ENCODE measurements at places on chromosomes 5 and 9.
A peak's percentile ranks its signal among the peaks of the same experiment; 100 is the strongest.

- peaks cover 7% of the 10 kb centered on the region for H3K36me3 ChIP-seq
- H3K4me1 ChIP-seq, result no peaks in the 10 kb centered on the region
- DNase-seq, result no peak
- no peak overlapping the region for H3K4me3 ChIP-seq
- H3K27me3 ChIP-seq, result no peaks in the 10 kb centered on the region
These were observed 18.1 kb downstream of the NFIL3 start for GRCh38 chr9:91405343-91406077.

- H3K4me3 ChIP-seq, result no peak overlapping the region
- no peaks in the 10 kb centered on the region for H3K36me3 ChIP-seq
- no peaks in the 10 kb centered on the region for H3K27me3 ChIP-seq
- H3K4me1 ChIP-seq, result no peaks in the 10 kb centered on the region
- H3K27ac ChIP-seq, result no peak overlapping the region
These were observed 276.1 kb downstream of the TAF11L14 start for GRCh38 chr5:17910318-17910717.

DNA sequence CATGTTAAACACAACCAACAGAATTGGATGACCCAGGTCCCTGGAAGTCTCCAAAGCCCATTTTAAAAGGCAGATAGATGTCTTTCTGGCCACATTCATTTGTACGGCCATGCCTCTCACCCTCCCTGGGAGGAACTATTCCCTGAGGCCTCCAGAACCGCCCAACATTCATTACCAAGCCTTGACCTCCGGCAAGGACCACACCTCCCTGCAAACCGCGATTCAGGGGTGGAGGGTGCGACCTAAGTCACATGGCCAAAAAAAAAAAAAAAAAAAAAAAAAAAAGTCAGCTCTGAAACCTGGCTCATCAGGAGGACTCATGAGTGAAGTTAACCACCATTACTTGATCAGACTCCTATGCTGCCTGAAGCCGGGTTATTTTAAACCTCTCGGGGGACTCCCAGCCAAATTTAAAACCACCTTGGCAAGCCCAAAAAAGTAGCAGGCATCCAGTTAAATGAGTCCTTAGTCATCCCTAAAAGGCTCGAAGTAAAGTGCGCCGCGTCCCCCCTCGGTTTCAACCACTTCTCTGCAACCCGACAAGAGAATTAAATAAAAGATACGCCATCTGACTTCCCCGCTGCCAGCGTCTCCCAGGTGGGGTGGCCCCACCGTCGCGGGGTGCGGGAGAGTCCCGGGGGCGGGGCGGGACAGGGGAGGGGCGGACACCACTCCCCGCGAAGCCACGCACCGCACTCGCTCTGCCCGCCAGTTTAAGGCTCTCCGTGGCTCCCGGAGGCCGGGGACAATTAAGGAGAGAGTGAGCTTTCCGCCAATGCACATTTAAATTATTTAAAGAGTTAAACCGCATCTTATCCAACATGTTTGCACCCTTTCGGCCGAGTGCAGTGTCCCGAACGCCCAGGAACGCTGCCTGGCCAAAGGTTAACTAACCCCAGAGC lies 2.3 kb downstream of the KLF9 start:
- no peak overlapping the region for H3K27ac ChIP-seq
- H3K4me1 ChIP-seq, result peaks cover 17% of the 10 kb centered on the region
- no peak overlapping the region for H3K4me3 ChIP-seq

DNA sequence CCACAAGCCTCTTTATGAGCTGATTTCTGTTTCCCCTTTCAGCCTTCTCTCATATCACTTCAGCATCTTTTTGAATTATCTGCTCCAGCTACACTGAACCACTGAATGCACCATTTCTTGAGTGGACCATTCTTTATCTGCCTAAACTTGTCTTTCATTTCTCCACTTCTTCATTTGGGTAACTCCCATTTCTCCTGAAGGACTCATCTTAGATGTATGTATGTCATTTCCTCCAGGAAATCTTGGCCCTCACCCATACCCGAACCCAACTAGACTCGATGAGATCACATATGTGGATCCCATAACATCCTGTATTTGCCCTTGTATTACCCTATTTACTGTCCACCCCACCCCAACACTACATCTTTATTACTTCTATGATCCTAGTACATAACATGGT lies 249.8 kb downstream of the KIF4B start:
- no peaks in the 10 kb centered on the region for H3K36me3 ChIP-seq
- H3K27me3 ChIP-seq, result no peaks in the 10 kb centered on the region
- H3K27ac ChIP-seq, result no peak overlapping the region
- H3K4me1 ChIP-seq, result no peaks in the 10 kb centered on the region

DNA sequence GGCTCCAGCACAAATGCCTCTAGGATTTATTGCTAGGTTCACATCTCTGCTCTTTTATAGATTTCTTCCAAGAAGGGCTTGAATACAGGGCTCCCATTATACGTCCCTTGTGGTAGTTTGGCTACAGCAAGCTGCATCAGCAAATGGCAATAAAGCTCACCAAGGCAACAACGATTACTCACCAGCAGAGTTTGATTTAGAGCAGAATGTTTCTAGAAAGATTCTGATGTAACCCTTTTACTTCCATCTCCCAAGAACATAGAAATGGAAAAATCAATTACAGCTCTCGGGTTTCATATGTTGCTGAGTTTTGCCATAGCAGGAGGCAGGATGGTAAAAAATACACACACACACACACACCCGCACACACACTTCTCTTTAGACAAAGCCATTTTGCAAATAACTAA lies 124.2 kb upstream of the TNPO1 start:
- H3K36me3 ChIP-seq, result no peaks in the 10 kb centered on the region
- no peak for DNase-seq
- H3K4me3 ChIP-seq, result no peak overlapping the region
- peaks cover 23% of the 10 kb centered on the region for H3K27me3 ChIP-seq
- no peak overlapping the region for H3K27ac ChIP-seq
- H3K4me1 ChIP-seq, result no peaks in the 10 kb centered on the region

GRCh38 chr9:130770679-130771442 lies 64.2 kb upstream of the ABL1 start:
- no peaks in the 10 kb centered on the region for H3K4me1 ChIP-seq
- DNase-seq, result peak; percentile 6
- no peaks in the 10 kb centered on the region for H3K27me3 ChIP-seq
- no peaks in the 10 kb centered on the region for H3K36me3 ChIP-seq
- no peak overlapping the region for H3K4me3 ChIP-seq
- H3K27ac ChIP-seq, result no peak overlapping the region

DNA sequence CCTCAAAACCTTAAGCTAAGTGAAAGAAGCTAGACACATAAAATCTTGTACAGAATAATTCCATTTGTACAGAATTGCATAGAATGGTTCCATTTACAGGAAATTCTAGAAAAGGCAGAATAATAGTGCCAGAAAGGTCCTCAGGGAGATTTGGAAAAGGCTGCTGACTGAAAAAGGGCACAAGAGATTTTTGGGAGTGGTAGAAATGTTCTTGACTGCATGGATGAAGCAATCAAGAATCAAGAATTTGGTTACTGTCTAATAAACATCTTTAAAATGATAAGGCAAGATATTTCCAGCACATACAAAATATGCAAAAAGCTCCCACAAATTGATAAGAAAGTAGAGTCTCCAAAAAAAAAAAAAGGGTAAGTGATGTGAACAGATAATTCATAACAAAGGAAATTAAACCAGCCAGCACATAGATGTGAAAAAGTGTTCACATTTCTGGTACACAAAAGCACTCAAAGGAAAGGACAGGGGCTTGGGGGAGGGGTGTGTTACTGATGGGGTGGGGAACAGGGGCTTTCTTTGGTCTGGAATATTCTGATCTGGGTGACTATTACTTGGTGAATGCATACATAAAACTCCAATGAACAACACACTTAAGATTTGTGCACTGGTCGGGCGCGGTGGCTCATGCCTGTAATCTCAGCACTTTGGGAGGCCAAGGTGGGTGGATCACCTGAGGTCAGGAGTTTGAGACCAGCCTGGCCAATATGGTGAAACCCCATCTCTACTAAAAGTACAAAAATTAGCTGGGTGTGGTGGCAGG lies 85.2 kb downstream of the SHC3 start:
- no peaks in the 10 kb centered on the region for H3K4me1 ChIP-seq
- no peaks in the 10 kb centered on the region for H3K27me3 ChIP-seq
- no peak overlapping the region for H3K27ac ChIP-seq
- DNase-seq, result no peak
- H3K36me3 ChIP-seq, result no peaks in the 10 kb centered on the region

DNA sequence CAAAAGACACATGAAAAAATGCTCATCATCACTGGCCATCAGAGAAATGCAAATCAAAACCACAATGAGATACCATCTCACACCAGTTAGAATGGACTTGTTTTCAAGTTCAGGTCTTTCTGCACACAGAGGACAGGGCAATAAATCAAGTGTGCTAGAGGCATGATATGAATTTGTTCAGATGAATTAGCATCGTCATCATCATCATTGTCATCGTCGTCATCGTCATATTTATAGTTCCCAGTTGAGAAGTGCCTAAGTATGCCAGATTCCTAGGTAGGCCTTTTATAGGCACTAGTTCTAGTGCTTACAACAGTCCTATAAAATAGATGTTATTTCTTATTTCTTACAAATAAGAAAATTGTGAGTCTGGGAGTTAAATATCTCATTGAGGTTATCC lies 34.7 kb upstream of the RASEF start:
- H3K4me1 ChIP-seq, result no peaks in the 10 kb centered on the region
- DNase-seq, result no peak
- no peaks in the 10 kb centered on the region for H3K27me3 ChIP-seq

- no peaks in the 10 kb centered on the region for H3K27me3 ChIP-seq
- no peak overlapping the region for H3K4me3 ChIP-seq
- H3K27ac ChIP-seq, result no peak overlapping the region
These were observed 65.0 kb downstream of the SEMA6A start for GRCh38 chr5:116509483-116510244.

DNA sequence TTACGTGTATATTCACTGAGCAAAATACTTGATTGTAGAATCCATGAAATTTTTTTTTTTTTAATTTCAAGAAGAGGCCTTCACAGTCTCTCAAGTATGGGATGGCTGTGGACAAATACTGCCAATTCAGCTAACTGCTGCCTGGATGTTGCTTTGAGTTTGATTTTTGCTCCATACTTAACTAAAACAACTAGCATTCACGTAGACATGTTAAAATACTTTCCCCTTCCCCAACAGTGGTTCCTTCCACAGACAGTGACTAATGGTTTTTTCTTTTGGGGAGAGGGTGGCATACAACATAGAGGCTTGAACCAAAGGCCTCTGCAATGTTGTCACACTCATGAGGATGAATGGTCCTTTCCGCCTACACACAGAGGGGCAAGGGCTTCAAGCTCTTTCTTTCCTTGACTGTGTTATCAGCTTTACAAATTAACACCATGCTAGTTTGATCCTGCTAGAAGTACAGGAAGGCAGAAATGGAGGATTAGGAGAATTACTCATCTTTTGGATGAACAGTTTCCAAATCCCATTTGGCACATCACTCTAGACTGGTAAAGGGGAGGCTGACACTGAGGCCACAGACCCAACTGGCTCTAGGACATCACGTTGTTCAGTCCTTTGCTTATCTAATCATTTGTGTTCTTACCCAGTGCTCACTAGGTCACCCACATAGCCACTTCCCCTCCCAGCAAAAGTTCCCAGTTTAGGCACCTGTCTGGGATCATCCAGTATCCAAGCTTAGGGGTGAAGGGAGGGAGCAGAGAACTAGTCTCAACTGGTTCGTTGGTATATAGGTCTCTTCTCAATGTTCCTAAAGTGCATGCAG lies 1.8 kb upstream of the LEAP2 start:
- no peaks in the 10 kb centered on the region for H3K27me3 ChIP-seq
- H3K36me3 ChIP-seq, result peaks cover 66% of the 10 kb centered on the region
- DNase-seq, result no peak
- peaks cover 15% of the 10 kb centered on the region for H3K4me1 ChIP-seq
- H3K27ac ChIP-seq, result no peak overlapping the region
- no peak overlapping the region for H3K4me3 ChIP-seq

DNA sequence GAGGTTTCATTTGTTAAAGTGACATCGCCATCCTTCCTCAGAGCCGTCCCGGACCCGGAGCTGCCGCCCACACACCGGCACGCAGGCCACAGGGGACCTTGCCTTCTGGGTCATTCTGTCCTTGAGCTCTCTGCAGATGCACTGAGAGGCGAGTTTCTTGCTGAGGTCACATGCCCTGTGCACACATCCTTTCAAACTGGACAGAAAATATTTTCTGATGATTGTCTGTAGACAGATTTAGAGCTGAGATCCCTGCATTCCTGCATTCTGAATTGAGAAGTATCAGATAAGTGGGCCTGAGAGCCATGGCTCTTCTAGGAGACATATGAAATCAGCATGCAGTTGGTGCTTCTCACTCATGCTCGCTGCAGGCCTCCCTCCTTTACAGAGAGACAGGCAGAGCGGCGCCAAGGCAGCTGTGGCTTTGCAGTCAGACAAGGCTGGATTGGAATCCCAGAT lies 25.4 kb downstream of the BOD1 start:
- no peaks in the 10 kb centered on the region for H3K36me3 ChIP-seq
- no peaks in the 10 kb centered on the region for H3K27me3 ChIP-seq
- no peak overlapping the region for H3K27ac ChIP-seq
- H3K4me1 ChIP-seq, result no peaks in the 10 kb centered on the region
- no peak for DNase-seq
- H3K4me3 ChIP-seq, result no peak overlapping the region

- no peak for DNase-seq
- no peaks in the 10 kb centered on the region for H3K36me3 ChIP-seq
- peaks cover 7% of the 10 kb centered on the region for H3K4me1 ChIP-seq
These were observed 356.2 kb upstream of the CD180 start for GRCh38 chr5:67552773-67553172.

GRCh38 chr9:33778700-33779351 lies 16.5 kb upstream of the PRSS3 start:
- no peaks in the 10 kb centered on the region for H3K36me3 ChIP-seq
- H3K27ac ChIP-seq, result no peak overlapping the region
- peak; percentile 55 for DNase-seq
- no peaks in the 10 kb centered on the region for H3K27me3 ChIP-seq
- no peaks in the 10 kb centered on the region for H3K4me1 ChIP-seq

GRCh38 chr9:116154334-116154975 lies 864 bp downstream of the PAPPA start:
- no peaks in the 10 kb centered on the region for H3K4me1 ChIP-seq
- H3K4me3 ChIP-seq, result no peak overlapping the region
- no peaks in the 10 kb centered on the region for H3K36me3 ChIP-seq
- no peak overlapping the region for H3K27ac ChIP-seq

DNA sequence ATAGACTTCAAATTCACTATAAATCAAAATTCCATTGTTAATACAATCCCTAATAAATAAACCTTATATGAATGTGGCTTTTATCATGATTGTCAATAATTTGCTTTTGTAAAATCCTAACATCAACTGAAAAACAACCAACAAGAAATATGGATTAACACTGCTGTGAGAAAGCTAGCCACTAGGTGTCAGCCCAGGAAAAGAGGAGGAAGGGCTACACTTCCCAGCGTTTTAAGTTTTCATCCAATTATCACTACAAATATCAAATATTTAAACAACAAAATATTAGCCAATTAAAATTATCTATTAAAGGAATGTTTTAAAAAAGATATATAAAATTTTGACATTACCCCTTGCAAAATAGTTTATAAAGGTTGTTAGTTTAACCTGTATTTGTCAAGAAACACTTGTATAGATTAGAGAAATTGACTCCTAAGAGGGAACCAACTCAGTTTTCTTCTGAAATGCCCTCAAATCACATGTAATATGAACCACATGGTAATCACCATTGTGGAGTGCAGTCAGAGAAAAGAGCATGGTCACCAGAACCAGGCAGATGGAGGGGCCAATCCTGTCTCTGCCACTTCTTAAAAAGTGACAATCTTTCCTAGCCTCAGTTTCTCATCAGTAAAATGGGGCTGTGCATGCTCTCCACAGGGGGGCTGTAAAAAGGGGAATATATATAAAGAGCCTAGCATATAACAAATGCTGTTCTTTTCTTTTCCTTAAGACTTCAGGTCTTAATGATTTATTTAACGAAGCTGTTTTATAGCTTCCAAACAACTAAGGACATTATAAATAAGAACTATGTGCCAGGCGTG lies 188.2 kb downstream of the CRB2 start:
- no peaks in the 10 kb centered on the region for H3K27me3 ChIP-seq
- H3K4me3 ChIP-seq, result no peak overlapping the region
- H3K36me3 ChIP-seq, result no peaks in the 10 kb centered on the region
- peak; percentile 15 for DNase-seq
- no peak overlapping the region for H3K27ac ChIP-seq
